Left kidney (tissue), 8 donors: ENCODE measurements at places on chromosomes 4 and X.

DNA sequence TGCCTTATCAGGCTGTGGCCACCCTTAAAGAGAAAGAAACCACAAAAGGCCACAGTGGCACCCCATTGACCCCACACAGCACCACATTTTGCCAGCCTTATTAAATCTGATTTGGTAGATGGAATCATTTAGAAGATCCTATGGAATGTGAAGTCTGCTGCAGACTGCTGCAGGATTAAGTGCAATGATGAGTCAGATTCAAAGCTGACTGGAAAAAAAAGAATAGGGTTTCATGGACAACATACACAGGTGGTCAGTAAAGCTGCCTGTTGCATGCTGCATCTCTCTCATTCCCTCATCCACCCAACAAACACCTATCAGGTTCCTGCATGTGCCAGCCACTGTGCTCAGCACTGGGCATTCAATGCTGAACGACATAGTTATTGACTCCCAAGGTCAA, 56.6 kb downstream of the CHST7 start:
- no peak for DNase-seq

DNA sequence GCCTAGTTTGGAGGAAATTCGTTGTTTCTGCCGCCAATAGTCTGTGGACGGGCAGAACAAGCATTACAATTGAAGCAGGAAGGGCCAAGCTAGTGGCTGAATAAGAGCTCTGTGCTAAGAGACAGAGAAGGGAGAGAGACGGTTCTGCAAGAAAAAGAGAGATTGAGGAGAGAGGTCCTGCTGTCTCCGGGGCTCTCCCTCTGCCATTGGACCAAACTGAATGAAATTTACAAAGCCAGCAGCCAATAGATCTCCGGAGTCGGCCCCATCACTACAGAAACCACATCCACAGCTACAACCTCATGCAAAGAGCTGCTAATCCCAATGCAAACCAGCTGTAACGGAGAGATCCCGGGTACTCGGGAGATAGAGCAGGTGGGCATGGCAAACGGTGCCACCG, at the start of gene NLGN4X:
NLGN4X (minus strand) TSS at position 148 of the 400 bp plus-strand sequence. CDS start 77,401 bp downstream, outside the sequence.
- DNase-seq, result no peak

DNA sequence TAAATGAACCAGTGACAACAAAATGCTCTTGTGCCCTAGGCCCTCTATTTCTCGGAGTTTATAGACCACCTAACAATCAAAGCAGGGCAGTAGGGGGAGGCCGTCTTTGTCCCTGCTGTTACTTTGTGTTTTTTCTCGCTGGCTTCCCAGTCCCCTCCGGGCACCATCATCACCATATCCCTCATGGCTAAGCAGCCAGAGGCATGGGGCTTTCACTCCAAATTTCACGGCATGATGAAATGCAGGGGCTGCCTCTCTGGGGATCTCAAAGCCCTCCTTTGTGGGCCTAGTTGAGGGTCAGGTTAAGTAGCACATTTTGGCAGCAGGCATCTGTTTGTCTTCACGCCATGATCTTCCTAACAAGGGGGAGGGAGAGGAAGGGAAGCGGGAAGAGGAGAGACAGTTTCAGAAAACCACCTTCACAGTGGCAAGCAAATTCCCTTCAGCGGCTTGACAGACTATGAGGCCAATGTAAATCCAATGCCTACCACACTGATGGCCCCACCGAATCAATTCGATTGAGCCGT, 91.9 kb downstream of the ANOS1 start:
- no peak for DNase-seq

DNA sequence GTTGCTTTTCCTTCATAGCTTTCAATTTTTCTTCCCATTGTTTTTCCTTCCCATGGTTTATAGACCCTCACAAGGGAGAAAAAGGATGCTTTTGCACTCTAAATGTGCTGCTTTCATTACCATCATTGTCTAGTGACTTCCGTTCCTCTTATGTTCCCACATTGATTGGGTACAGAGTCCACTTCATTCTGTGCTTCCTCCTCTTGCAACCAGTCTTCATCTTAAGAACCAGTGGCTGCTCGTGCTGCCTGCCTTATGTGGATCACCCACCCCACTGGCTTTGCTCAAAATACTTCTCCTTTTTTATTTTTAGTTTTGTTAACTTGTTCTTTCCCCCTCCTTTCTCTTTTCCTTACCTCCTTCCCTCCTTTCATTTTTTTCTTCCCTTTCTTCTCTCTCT, 76.5 kb upstream of the BOD1L1 start:
- no peak for DNase-seq

- no peak for DNase-seq
Measured at GRCh38 chr4:19256823-19257222, 994.9 kb upstream of the SLIT2 start.

DNA sequence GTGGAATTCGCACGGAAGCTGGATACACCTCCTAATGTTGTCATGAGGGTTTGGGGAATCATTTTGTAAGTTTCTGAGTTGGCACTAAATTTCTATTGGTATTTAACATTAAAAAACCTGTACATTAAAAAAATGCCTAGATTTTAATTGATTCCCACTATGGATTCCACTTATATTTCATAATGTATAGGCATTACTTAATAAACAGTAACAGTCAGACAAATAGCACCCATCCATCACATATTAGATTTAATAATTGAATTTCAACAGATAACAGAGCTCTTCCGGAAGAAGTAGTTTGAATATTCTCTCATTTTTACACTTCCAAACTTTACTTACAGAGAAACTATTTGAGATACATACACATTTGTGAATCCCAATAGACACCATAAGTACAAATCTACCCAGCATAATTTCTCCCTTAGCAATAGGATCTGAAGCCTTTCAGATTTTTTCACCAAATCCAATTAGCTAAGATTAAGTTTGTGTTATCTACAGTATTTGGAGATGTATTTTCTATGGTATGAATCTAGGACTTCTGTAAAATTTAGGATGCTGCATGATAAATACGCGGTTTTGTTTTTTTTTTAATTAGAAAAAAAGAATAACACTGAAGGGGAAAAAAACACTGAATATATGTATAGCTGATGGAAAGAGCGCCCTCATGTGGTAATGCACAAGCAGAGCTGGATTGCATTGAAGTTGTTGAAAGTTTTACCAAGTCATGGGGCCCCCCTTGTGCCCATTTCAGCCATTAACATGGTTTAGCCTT, 12.2 kb upstream of the ODAM start:
- DNase-seq, result peak; percentile 44

GRCh38 chr4:54716478-54717065, 58.8 kb downstream of the KIT start:
- DNase-seq, result no peak

GRCh38 chrX:17525266-17525665, 150.3 kb downstream of the NHS start:
- no peak for DNase-seq

DNA sequence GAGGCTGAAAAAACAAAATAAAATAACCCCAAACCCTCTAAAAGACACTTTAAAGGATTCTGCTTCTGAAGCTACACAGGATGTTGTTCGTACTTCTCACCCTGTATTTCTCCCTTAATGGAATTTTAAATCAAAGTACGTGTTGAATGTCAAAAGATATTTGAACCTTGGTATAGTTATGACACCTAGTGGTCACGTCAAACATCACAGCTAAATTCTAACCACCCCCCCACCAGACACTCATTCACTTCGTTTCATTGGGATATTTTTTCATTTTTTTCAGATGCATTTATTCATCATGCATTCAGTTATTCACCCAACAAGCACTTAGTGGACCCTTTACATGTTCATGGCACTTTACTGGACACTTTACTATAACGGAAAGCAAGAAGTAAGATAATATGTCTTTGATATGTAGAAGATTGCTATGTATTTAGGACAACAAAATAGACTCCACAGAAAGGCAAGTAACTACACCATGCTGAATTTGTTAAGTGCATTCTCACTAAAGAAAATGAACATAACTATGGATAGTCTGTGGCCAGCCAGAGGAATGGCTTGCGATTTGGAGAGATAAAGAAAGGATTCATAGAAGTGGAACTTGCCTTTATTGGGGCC, 62.5 kb upstream of the GPR174 start:
- DNase-seq, result peak; percentile 21

DNA sequence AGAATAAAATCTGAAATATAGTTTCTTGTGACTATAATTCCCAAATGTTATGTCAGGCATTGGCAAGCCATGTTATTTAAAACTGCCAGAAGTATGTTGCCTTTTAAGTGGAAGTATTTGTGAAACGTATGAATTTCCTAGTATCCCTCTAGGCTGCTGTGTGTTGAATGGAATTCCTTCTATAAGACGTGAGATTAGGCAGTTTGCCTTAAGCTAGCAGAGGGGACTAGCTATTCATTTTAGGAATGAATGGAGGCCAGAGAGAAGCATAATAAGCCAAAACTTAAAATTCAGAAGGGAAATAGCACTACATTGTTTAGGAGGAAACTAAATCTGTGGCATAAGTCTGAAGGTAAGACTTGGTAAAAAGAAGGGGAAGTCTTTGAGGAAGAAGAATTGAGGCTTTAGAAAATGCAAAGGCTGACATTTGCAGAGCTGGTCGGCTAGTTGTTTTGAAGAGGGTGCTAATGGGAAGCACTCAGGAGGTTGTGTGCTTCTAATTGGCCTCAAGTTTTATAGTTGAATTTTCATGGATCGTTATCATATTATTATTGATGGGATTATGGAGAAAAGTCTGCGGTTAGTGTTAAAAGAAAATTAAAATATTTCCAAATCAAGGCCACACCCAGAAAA, 57.1 kb downstream of the TMEM131L start:
- DNase-seq, result no peak
